ENCODE measurements at places on chromosomes 1 and 21. TPM values are rescaled to one million over a fixed set of nuclear protein-coding genes. Genes with fewer than 3 reads are reported as not detected.

GRCh38 chr1:10444795-10445397, 4.9 kb upstream of the CORT start:
- DNase-seq, result no peak

DNA sequence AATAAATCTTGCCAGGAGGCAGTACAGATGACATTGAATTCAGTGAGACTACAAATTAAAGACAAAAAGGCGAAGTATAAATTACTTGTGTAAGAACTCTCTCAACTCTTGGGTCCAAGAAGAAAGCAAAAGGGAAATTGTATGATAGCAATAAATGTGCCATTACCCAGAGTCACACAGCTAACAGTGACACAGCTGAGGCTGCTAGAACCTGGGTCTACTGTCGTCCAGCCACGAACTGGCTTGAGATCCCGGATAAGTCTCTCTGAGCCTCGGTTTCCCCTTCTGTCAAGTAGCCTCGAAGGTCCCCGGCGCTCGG, 362 bp upstream of the ROR1 start:
- DNase-seq, result no peak

DNA sequence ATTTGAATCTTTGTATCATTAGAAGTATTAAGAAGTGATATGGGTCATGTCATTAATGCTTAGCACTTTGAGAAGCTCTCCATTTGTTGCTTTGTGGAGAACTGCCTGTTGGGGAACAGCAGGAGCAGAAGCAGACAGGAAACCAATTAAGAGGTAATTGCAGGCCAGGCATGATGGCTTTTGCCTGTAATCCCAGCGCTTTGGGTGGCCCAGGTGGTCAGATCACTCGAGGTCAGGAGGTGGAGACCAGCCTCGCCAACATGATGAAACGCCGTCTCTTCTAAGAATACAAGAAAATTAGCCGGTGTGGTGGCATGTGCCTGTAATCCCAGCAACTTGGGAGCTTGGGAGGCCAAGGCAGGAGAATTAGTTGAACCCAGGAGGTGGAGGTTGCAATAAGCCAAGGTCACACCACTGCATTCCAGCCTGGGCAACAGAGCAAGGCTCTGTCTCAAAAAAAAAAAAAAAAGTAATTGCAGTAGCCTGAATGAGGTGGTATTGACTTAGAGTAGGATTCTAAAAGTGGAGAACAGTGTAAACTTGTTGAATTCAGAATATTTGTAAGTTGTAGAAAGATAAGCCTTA, 57.8 kb upstream of the FASLG start:
- no peak for DNase-seq

DNA sequence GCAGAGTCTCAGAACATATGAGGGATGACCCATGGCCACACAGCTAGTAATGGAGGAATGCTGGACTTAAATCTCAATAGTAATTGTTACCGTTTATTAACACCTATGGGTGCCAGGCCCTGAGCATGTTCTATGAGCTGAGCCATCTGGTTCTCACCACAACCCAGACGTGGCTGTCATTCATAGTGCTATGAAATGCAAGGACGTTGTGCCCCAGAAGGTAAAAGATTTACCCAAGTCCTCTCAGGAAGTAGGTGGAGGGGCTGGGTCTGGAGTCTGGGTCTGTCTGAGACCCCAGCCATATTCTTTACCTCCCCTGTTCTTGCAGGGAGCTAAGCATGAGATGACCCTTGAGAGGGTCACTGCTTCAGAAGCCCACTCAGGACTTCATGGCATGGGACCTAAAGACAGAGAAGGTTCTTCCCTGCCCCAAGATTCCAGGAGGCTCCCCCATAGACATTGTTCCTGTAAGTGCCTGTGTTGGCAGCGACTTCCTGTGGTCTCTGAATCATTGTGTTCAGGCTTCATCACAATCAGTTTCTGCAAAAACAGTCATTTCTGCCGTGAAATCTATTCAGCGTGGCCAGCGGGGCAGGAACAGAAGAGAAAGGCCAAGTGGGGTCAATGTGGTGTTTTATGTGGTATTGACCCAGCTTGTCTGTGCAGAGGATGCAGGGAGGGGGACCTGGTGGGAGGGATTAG, 475.4 kb downstream of the PTPRU start:
- DNase-seq, result no peak

DNA sequence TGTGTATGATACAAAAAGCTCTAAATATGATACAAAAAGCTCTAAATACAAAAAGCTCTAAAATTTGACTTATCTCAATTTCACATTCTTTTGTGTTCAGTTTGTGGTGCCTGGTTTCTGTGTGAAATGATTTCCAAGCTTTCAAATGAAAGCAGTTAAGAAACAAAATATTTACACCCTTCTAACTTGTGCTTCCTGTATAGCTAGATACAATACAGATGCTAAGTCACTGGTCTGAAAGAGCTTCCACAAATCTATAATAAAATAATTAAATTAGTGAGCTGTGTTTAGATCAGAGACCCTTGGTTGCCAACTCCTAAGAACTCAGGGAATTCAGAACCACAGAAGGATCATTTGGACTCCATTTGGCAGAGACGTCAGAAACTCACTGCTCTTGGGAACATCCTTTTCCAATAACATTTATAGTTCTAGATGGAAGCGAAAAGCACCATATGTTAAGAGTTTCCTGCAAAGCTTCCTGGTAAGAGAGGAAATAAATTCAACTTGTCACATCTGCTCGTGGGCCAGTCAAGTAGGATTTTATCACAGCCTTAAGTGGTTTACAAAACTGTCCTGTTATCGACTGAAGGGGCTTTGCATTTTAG, 1079.1 kb downstream of the ADGRL2 start:
- DNase-seq, result no peak

GRCh38 chr1:70922196-70922595, 125.4 kb downstream of the PTGER3 start:
- DNase-seq, result no peak

DNA sequence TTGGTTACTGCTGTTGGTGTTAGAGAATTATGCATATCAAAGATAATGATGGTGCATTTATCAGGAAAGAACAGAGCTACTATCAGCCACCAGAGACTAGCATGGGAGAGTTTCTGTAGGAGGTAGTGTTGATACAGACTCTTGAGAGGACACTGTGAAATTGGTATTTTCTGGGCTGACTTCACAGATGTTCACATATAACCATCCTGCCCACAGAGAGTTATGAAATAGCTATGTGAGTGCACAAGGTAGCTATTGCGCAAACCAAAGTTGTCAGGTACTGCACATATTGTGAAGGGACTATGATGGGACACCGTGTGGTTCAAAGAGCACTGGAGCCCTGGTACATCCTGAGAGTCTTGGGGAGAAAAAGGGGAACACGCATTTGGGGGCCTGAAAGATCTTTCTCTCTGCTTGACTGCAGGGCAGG, 1.4 kb upstream of the TLCD4 start:
- DNase-seq, result peak; percentile 60

- DNase-seq, result no peak
Observed at GRCh38 chr1:86992861-86993260, 78.4 kb downstream of the HS2ST1 start.

DNA sequence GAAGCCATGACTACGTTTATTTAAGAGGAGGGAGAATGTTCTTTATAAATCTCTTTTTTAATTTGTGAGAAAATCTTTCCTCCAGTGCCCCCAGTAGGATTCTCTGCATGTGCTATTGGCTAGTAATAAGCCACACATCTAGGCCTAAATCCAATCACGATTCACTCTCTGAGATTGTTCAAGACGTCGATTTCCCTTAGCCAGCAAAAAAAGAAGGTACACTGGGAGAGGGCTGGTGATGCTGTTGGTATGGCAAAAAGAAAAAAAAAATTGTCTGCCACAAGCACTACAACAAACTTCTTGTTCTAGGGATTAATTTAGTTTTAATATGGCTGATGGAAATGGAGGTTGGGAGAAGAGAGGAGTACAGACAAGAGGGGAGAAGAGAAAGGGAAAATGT, 130.5 kb upstream of the MROH9 start:
- no peak for DNase-seq

GRCh38 chr21:28723646-28724045, 269.0 kb downstream of the LTN1 start:
- no peak for DNase-seq

DNA sequence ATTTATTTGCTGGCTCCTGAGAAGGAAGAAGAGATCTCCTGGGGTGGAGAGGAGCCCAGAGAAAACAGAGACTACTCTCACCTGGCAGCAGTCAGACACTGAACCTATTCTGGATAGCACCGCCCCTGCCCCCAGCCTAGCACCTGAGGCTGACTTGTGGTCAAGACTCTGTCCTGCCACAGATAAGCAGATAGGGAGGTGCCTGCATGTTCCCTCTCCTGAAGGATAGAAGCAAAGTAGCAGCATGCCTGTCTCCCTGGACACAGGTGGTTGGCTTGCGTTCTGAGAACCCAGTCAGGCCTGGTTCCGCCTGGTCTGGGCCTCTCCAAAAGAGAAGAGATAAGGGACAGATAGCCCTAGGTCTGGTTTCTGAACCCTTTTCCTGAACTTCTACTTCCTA, 1.3 kb upstream of the EFNA3 start:
- DNase-seq, result no peak

GRCh38 chr1:174324939-174325338, 122.8 kb upstream of the GPR52 start:
- DNase-seq, result no peak

DNA sequence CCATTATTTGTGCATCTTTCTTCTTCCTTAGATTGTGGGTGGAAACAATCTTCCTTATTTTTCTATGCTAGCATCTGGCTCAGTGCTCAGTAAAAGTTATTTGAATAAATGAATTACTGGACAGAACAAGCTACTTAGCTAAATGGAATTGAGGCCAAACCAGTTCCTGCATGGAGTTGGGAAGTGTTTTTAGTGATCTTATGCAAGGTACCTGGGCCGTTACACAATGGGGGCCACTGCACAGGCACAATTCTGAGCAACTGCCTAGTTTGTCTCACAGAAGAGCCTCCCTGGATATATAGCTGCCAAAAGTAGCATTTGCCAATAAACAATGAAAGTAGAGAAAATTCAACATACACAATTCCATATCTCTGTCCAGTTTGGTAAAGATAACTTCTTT, 27.0 kb upstream of the SERBP1 start:
- DNase-seq, result no peak

DNA sequence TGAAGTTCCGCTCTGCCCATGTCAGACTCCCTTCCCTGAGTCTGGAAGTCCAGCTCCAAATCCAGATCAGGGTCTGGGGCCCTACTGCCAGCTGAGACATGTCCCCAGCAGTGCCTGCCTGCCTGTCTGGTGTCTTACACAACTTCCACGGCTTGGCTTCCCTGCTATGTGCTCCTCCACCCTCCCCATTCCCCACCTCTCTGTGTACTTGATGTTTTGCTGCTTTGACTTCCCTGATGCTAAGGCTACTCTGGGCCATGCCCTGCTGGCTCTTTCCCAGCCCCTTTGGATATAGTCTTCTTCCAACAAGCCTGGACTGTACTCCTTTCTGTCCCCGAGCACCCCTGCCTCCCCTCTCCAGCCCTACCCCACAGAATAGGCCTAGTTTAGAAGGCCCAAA, 7.3 kb downstream of the GJA5 start:
- no peak for DNase-seq

GRCh38 chr1:237032029-237032428, 10.0 kb upstream of the RYR2 start:
- no peak for DNase-seq

DNA sequence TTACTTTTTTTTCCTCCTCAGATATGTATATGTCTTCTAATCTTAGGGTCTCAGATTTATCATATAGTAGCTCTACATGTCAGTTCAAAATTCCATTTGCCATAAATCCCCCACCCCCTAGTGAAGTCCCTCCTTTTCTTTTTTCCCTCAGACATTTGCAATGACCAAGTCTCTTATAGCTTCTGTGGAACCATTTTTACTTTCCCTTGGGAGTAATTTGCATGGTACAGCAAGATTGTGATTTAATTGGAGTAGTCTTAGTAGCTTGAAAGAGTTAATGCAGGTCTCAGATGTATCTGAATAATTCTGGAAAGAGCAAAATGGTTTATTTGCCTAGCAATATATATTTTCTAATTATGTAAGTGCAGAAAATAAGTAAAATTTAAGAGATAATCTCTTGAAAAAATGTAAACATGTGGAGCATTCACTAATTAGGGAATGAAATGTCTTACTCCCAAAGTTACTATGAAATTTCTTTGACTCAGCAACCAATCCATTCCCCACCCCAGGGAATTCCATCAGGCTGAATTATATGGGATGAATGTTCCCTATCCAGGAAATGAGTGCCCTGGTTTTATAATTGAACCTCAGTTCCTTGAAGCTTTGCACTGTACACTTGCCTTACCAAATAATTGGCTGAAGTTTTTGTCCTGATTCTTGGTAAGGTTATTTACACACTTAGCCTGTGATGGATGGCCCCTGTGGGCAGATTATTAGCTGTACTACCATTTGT, 267.0 kb downstream of the DNM3 start:
- DNase-seq, result no peak

GRCh38 chr1:55472784-55473183, 257.6 kb upstream of the USP24 start:
- no peak for DNase-seq

GRCh38 chr1:98099501-98099900, 178.7 kb upstream of the DPYD start:
- no peak for DNase-seq

GRCh38 chr1:112718691-112719418, 3.7 kb upstream of the PPM1J start:
- peak; percentile 75 for DNase-seq

DNA sequence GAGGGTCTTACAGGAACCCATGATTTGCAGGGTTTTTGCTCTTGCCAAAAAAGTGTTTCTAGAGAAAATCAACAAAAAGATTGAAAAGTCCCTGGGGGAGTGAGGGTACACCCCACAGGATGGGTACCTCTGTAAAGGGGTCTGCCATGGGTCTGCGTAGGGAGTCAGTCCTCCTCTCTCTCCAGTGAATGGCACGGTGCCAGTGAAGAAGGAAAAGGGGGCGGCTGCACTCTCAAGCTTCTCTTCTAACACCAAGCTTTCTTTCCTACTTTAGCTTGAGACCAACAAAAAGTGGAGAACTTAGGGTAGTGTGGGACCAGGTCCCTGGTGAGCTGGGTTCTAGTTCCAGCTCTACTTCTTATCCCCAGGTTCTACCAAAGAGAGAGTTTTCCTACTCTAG, 87.4 kb downstream of the GLUL start:
- no peak for DNase-seq

GRCh38 chr21:25818551-25818950, 83.8 kb downstream of the GABPA start:
- DNase-seq, result no peak

The KDF1 gene
- polyA plus RNA-seq, result 2.2 TPM

The NUF2 gene
- polyA plus RNA-seq, result 0.80 TPM

The HES5 gene
- not detected for polyA plus RNA-seq

The BARHL2 gene
- polyA plus RNA-seq, result not detected

The ESRRG gene
- 0.07 TPM for polyA plus RNA-seq

The TRIM67 gene
- not detected for polyA plus RNA-seq

The DMBX1 gene
- polyA plus RNA-seq, result not detected

The PPIH gene
- 11.1 TPM for polyA plus RNA-seq

The PCP4 gene
- polyA plus RNA-seq, result not detected

The MXRA8 gene
- 1.8 TPM for polyA plus RNA-seq

The SLAMF9 gene
- polyA plus RNA-seq, result 0.64 TPM
